ENCODE measurements at places on chromosomes 2 and 18.

GRCh38 chr2:111200333-111200881 is 79.7 kb downstream of the BCL2L11 start:
- DNase-seq = peak; percentile 90

GRCh38 chr2:172082105-172082943 is 3.0 kb upstream of the DLX1 start:
- no peak for DNase-seq

- no peak for DNase-seq
Measured at GRCh38 chr2:20456116-20456571, 9.3 kb downstream of the RHOB start.

DNA sequence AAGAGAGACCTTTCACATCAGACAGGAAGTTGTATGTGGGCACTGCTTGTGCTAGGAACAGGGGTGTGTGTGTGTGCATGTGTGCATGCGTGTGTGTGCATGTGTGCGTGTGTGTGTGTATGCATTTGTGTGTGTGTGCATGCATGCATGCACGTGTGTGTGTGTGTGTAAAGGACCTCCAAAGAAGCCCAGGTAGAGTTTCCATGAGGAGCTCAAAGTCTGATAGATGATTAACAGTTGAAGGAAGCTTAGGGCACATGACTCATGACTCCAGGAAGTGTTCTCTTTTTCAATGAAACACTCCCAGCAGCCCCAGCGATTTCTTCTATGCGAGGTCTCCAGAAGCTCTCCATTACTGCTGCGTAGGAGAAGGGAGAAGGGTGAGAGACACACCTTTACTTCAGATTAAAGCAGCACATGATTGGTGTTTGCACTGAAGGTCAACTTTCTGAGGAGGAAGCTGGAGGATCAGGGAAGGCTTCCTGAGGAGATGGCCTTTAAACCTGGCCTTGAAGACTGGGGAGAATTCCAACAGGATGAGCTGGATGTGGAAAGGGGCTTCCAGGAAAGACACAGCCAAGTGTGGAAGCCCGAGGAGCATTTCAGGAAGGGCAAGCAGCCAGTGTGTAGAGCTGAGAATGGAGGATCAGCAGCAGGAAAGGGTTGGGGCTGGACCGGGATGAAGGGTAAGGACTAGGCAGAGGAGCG is 77.7 kb downstream of the SMAD4 start:
- DNase-seq = no peak

GRCh38 chr2:107108556-107108955 is 222.6 kb upstream of the ST6GAL2 start:
- DNase-seq = no peak

GRCh38 chr2:119782308-119783027 is 22.7 kb downstream of the PTPN4 start:
- DNase-seq = no peak

DNA sequence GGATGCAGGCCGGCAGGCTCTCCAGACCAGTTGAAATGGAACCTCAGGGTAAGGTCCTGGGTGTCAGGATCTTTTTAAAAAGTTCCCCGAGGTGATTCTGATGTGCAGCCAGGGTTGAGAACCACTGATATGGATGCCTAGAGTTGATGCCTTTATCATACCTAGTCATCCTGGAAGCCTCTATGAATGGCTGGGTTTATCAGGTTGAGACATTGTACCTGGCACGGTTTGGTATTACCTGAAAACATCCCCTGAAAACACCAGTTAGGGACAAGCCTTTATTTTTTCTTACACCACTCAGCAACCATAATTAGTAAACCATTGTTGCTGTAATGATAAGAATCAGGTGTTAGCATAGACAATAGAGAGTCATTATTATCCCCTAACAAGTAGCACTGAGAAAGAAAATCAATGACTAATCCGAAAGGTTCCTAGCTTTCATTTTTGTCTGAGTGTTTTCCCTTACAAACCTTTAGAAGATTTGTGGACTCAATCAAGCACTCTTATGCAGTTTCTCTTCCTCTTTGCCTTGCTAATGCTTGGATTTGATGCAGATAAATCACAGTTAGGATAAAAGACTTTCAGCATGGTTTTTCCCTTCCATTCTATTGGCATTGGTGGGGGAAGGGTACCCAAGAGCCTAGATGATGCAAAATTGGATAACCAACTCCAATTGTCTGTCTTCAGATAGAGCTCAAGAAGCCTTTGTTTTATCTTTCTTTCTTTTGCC is 116.5 kb upstream of the LYPD6 start:
- DNase-seq = no peak

- DNase-seq = no peak
Measured at GRCh38 chr2:135227386-135227785, 175.3 kb downstream of the RAB3GAP1 start.

- DNase-seq = no peak
Measured at GRCh38 chr2:37387148-37387835, 42.9 kb downstream of the QPCT start.

- DNase-seq = no peak
Measured at GRCh38 chr2:230650585-230651137, 62.0 kb upstream of the CAB39 start.

DNA sequence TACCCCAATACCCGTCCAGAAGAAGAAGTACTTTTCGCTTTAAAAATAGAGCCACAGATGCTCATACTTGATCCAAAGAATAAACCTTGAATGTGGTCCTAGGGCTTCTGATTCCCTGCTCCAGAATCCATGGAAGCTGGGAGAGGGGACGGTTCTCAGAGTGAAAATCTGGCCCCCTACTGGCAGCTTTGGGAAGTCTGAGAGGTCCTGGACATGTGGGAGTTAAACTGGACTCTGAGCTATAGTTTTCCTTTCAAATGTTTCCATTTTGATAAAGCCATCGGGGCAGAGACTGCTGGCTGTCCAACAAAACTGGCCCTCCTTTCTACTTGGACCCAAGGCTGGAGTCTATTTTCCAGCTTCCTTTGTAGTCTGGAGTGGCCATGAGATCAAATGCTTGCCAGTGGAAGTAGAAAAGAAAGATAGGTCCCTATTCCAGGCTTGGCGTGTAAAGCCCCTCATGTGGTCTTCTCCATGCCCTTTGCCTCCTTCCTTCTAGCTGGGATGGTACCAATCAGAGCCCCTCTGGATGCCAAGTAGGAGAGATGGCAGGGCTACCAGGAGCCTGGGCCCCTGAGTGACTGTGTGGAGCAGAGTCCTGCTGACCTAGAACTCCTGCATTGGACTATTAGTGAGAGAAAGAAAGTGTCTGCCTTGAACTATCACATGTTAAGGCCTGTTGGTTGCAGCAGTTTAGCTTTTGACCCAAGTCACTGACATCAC is 37.7 kb upstream of the TBC1D8 start:
- DNase-seq = no peak

GRCh38 chr2:43218702-43219382 is 7.6 kb downstream of the ZFP36L2 start:
- no peak for DNase-seq

- DNase-seq = no peak
Measured at GRCh38 chr2:105744091-105744908, 412 bp upstream of the NCK2 start.

DNA sequence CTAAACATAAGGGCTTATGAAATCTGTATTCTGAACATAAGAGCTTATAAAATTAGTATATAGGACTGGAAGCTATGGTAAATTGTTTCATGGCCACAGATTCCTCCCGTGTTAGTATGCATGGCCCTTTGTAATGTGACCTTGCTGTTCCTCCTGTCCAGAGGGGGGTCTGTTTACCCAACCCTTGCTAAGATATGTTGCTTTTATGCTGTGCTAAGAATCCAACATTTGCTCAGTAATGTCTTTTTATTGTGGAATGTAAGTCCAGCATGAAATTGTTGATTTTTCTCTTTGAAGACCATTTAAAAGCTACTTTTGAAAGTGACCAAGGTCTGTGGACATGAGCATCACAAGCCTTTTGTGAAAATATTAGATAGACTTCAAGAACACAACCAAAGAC is 485.4 kb downstream of the PARD3B start:
- no peak for DNase-seq

- DNase-seq = no peak
Measured at GRCh38 chr2:10721396-10722251, at the start of gene ATP6V1C2. ATP6V1C2 (plus strand) TSS chr2:10721630; CDS start chr2:10722850, 1,220 bp downstream.

DNA sequence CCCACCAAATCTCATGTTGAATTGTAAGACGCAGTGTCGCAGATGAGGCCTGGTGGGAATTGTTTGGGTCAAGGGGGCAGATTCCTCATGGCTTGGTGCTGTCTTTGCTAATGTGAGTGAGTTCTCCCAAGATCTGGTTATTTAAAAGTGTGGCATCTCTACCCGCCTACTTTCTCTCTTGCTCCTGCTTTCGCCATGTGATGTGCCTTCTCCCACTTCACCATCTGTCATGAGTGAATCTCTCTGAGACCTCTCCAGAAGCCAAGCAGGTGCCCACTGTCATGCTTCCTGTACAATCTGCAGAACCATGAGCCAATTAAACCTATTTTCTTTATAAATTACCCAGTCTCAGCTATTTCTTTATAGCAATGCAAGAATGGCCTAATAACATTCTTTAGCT is 246.6 kb upstream of the CDH20 start:
- DNase-seq = no peak

DNA sequence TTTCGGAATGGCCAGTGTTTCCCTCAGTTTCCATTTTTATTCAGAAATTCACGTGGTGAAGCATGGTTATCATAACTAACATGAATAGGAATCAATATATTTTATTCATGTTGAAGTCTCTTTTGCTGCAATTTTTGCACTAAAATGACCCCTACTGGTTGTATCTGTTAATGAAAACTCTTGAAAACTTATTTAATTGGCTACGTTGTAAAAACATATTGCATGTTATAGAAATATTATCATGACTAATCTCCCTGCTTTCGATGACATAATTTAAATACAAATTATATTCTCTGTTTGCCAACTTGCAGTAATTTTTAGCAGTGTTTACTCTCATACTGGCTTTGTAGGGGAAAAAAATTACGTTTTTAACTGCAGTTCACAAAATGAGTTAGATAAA is 3.5 kb downstream of the CRIM1 start:
- DNase-seq = no peak

- no peak for DNase-seq
Measured at GRCh38 chr2:207385076-207385475, 144.7 kb upstream of the CREB1 start.

GRCh38 chr2:134135793-134136192 is 118.1 kb upstream of the MGAT5 start:
- DNase-seq = no peak

DNA sequence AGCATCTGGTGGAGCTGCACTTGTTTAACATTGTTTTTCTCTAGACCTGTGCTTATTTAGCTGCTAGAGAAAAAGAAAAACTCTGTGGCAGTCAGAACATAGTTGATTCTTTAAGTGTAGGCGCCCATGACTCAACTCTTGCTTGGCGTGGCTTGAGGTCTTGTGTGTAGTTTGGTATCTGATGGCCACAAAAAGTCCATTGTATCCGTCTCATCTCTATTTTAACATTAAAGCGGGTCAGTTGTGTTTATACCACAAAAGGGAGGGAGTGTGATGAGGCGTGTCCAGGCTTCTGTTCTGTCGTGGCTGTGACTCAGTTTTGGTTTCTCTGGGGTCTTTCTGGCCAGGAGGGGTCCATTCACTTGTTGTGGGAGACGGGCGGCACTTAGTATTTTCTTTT is 24.2 kb upstream of the UGT1A8 start:
- no peak for DNase-seq

DNA sequence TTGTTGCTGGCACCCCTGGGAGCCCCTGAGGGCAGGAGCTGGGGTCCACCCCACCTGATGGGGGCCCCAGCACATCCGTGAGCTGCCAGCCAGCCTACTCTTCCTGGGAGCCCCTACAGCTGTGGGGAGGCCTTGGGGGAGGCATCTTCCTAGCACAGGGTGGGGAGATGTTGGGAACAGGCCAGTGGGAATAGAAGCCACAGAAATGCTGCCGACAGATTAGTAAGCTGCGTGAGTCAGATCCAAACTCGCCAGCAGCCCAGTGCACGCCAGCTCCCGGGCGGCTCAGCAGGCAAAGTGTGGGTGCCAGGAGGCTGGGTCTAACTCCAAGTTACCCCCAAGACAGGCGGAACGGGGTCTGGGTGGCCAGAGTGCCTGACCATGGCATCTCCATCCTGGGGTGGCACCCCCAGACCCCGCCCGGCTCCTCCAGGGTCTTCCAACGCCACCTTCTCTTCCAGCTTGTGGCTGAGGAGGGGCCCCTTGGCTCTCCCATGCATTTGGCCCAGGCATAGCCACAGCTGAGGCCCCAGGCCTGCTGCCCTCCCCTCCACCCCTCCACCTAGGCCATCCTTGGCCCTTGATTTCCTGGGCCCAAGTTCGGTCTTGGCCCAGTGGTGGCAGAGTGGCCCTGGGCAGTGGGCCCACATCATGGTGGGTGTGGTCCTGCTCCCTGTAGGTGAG is 15.3 kb downstream of the CROCC2 start:
- DNase-seq = no peak

DNA sequence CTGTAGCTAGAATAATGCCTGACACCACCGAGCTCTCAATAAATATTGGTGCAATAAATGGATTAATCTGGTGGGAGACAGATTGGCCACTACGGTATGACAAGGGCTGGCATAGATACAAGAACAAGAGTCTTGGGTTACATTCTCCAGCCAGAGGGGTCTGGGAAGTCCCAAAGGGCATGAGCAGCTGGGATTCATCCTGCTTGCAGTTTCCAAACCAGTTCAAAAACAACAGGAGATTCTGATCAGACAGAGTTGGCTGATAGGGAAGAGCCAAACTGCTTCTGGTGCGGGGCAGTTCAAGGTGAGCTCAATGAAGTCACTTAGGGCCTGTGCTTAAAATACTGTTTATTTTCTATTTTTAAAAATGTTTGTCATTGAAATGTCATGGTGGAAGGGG is 266.9 kb downstream of the TNS1 start:
- no peak for DNase-seq

GRCh38 chr2:37379881-37380296 is 35.5 kb downstream of the QPCT start:
- DNase-seq = no peak

DNA sequence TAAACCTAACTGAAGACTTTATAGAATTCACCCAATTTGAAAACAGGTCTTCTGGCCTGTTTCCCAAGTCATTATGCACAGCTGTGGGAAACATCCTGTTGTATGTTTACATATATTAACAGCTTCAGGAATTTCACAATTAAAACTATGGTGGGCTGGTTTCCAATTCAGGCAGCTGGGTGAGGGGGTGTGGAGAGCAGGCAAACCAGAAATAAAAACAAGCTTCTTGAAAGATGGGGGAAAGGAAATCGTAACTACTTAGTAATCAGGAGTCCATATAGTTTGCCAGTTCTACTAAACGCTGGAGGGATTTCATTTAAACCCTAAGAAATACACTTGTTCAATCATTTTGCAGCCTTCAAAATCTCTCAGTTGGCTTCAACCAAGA is 22.8 kb downstream of the ATP8B1 start:
- no peak for DNase-seq

GRCh38 chr2:20424300-20425290 is 22.3 kb upstream of the RHOB start:
- no peak for DNase-seq

- no peak for DNase-seq
Measured at GRCh38 chr2:54957321-54957999, 92.8 kb downstream of the RTN4 start.

- DNase-seq = no peak
Measured at GRCh38 chr2:61537277-61537949, 743 bp downstream of the XPO1 start.

- DNase-seq = no peak
Measured at GRCh38 chr2:133346654-133347053, 221.6 kb downstream of the NCKAP5 start.

All from NCI-H2081 treated with DMSO at 0.1 percent for 48 hours (cell line).